ENCODE measurements at places on chromosomes 7 and 10.

- no peak for DNase-seq
These were observed 1087.0 kb upstream of the AUTS2 start for GRCh38 chr7:68511281-68511680.

DNA sequence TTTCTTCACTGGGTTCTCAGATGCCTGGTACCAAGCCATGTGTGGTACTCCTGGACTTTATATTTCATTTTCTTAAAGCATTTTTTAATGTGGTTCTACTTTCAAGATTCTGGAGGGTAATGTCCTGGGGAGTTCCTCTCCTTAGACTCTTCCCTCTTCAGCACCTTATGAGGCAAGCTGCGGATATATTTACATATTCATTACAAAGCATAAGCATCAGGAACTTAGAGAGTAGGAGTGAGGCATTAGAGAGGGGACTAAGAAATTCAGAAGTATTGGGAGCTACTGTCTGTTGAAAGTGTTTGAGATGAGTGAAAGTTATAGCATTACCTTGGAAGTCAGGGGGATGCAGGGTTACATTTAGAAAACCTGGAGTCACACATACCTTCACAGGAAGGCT is 20.8 kb downstream of the AUTS2 start:
- no peak for DNase-seq

DNA sequence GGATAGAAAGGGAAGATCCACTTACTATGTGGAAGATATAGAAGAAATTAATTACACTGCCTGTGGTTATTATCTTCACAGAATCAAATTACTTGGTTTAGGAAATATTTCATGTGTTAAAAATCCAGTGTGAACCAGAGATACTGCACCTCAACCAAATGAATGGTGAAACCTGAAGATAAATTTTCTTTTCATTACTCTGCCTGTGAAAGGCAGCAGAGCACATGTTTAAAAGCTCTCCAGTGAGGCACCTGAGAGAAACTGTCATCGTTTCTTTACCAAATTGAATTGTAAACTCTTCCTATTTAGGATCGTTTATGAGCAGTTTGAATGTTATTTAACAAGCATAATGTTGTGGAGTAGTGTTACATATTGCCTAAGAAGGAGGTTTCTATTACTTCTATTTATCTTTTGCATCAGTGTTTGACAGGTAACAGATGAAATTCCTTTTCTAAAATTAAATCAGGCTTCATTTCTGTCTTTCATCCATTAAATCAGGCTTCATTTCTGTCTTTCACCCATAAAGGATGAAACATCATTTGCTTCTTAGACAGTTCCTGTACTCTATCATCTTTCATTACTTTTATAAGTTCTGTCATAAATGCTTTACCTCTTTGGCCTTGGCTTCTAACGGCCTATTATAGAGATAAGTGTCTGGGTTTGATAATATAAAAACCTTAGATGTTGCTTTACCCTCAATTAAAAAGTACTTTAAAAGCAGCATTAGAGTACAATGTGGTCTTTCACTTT is 266.6 kb downstream of the NXPH1 start:
- DNase-seq, result no peak

GRCh38 chr7:90834771-90835170 is 238.7 kb downstream of the CDK14 start:
- DNase-seq, result no peak

GRCh38 chr10:24916365-24916764 is 36.0 kb downstream of the PRTFDC1 start:
- no peak for DNase-seq

GRCh38 chr7:152711444-152711944 is 35.6 kb upstream of the XRCC2 start:
- no peak for DNase-seq

DNA sequence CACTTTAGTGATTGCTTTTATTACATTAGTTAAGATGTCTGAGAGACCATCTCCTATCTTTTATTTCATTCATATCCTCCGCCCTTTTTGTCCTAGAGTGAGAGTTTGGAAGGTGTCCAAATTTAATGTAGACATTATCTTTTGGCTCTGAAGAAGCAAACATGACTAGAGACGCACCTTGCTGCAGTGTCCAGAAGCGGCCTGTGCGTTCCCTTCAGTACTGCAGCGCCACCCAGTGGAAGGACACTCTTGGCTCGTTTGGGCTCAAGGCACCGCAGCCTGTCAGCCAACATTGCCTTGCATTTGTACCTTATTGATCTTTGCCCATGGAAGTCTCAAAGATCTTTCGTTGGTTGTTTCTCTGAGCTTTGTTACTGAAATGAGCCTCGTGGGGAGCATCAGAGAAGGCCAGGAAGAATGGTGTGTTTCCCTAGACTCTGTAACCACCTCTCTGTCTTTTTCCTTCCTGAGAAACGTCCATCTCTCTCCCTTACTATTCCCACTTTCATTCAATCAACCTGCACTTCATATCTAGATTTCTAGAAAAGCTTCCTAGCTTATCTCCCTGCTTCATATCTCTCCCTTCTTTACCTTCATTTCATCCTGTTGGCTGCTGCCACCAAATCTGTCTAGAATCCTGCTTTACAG is 10.4 kb upstream of the CLCN1 start:
- peak; percentile 19 for DNase-seq

DNA sequence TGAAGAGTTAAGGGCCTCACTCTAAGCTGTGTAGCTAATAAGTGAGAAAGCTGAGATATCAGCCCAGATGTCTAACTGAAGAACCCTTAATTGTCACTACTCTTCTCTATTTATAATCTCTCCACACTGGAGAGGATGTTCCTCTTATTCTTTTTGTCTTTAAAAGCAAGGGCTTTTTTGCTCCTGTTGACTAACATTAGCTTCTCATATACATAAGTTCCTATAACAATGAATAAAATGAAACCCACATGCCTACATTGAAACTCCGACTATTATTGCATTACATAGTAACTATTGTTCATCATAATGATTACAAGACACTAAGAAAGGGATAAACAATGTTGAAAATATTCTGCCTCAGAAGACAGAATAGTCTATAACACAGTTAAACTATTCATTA is 67.1 kb downstream of the GNAT3 start:
- DNase-seq, result no peak

DNA sequence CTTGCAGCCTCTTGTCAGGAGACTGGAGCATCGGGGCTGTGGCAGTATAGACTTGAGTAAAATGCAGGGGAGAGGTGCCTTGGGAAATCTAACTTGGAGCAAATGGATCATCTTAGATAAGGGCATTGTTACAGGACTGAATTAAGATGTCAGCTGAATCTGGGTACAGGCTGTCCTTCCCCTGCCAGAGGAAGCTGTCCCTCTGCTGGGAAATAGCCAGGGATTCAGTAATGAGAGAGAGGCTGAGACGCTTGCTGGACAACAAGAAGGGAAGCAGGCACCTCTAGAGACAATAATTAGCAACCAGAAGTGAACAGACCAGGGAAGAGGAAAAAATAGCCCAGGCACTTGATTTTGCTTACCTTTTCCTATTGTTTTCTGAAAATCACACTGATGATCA is 20.7 kb upstream of the RAPGEF5 start:
- no peak for DNase-seq

DNA sequence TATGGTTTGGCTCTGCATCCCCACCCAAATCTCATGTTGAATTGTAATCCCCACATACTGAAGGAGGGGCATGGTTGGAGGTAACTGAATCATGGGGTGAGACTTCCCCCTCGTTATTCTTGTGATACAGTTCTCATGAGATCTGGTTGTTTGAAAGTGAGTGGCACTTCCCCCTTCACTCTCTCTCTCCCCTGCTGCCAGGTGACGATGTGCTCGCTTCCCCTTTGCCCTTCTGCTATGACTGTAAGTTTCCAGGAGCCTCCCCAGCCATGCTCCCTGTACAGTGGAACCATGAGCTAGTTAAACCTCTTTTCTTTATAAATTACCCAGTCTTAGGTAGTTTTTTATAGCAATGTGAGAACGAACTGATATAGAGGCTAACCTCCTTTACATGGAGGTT is 16.6 kb downstream of the PLPP4 start:
- no peak for DNase-seq

DNA sequence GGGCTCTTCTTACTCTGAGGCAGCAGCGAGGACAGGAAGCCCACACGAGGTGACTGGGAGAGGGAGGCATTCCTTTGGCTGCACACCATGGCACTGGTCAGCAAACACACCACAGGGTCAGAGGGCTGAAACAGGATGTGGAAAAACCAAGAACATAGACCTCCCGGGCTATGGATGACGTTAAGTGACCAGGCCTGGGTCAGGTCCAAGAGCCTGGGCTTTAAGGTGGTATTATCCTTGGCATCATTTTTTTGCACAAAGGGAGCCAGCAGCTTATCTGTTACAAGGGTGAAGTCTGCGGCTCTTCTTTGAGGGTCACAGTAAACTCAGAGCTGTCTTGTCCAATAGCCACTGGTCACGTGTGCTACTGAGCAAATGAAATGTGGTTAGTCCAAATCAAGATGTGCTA is 7.0 kb downstream of the WDR91 start:
- DNase-seq, result no peak

DNA sequence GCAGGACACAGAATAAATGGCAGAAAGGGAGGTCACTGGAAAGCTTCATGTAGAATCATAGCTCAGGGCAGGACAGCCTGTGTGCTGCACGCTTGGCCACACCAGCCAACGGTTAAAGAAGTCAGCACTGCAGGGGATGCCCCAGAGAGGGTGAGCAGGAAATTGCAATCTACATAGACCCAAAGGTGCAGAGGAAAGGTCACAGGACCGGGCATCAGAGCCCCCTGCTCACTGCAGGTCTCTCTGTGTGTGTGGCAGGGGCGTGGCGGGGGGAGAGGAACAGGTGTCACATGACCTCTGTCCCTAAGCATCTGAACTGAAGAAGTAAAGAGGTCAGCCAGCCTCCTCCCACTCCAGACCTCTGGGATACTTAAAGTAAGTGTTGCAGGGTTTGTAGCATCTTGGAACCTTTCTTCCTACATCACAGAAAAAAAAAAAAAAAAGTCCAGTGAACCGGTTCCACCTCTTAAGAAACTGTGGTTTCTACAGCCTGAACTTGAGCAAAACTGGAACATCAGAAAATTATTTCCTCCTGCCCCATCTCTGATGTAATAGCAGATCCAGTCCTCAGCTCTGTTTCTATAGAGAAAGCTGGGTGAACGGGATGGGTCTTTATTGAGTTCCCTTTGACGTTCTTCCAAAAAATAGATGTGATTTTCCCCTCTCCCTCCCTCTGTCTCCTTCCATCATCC is 64.3 kb downstream of the RGS10 start:
- no peak for DNase-seq

DNA sequence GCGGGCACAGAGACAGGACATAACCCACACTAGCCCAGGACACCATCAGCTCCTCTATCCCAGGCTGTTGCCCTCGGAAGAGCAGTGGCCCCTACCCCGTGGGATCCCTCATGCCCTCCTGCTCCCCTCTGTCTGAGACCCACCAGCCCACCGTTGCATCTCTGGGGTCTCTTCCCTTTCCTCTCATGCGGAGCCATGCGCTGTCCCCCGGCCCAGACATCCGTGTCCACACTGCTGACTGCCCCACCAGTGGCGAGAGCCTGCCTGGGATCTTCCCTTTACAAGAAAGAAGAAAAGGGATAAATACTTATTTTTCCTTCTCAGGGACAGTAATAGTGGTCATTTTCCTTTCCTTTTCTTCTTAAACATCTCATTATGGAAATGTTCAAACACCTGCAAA is 115.4 kb downstream of the WDR37 start:
- DNase-seq, result no peak

DNA sequence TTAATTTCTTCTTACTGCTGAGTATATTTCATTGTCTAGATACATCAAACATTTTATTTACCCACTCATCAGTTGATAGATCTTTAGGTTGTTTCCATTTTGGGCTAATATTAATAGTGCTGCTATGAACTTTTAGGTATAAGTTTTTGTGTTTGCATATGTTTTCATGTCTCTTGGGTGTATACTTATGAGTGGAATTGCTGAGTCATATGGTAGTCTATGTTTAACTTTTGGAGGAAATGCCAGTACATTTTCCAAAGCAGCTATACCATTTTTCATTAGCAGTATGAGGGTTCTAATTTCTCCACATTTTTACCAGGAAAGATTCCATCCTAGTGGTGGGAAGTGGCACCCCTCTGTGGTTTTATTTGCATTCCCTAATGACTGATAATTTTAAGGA is 101.1 kb downstream of the ANKRD30A start:
- no peak for DNase-seq

- DNase-seq, result no peak
These were observed 6.9 kb downstream of the COMTD1 start for GRCh38 chr10:75228834-75229233.

DNA sequence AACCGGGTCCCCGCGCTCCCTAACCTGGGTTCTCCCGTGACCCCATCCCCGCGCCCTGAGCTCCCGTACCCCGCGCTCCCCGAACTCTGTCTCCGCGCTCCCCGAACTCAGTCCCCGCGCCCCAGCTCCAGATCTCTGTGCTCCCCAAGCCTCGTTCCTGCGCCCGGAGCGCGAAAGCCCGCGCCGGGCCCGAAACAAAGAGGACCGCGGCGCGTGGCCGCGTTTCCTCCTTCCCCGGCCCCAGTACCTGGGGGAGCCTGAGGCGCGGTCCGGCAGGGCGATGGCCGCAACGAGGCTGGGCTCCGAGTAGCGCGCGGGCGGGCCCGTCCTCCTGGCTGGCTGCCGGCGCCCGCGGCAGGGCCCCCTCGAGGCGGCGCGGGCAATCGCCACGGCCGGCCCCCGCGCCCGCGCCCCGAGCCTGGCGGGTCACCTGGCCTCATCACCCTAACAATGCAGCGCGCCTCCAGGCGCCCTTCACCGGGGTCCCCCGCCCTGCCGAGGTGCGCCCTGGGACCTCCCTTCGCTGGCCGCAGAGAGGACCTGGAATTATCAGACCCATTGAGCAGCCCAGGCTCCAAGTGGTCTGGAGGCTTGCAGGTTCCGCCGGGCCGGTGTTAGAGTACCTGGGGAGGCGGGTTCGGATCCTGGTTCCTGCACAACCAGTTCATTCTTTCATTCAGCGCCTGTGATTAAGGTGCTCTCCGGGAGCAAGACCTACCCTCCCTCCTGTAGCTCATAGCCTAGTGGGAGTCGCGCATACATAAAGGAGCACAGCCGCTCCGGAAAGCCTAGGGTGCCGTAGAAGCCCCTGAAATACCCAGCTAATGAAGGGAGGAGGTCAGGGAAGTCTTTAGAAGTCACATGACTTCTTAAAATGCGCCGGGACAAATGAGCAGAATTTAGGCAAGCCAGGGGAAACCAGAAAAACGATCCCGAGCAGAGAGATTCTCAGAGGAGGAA is at the start of gene TNS3:
Gene TNS3 (minus strand): TSS at position 308 of the 960 bp plus-strand sequence. CDS start 142,475 bp downstream, outside the sequence.
- no peak for DNase-seq

GRCh38 chr10:62224606-62225005 is 44.0 kb downstream of the RTKN2 start:
- DNase-seq, result no peak

- no peak for DNase-seq
These were observed 32.6 kb upstream of the PSMG3 start for GRCh38 chr7:1602386-1602785.

DNA sequence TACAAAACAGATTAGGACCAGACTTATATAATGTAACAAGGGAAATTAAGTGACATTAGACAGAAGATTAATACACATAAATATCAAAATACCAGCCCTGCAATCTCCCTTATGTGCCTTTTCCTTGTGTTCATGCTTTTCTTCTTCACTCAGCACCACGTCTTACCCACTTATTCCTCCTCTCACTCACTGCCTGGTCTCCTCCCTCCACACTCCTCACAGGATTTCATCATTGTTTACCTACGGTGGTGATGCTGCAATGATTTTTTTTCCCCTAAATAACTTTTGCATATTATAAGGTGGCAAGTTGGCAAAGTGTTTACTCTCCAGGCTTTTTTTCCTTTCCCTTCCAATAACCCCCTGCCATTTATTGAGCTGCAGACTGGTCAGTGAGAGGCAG is 203.2 kb downstream of the PCLO start:
- no peak for DNase-seq

GRCh38 chr7:158541346-158542010 is 46.1 kb downstream of the PTPRN2 start:
- no peak for DNase-seq

GRCh38 chr7:157579425-157579824 is 242.6 kb downstream of the DNAJB6 start:
- no peak for DNase-seq

Data from activated naive CD8-positive, alpha-beta T cell treated with anti-CD3 and anti-CD28 coated beads, Interleukin-2, amount 50 U/mL, for 16 hours (primary cell).